ENCODE measurements at places on chromosomes 7 and 10.
A peak's percentile ranks its signal among the peaks of the same experiment; 100 is the strongest.

GRCh38 chr7:142602756-142603155 lies 146.5 kb upstream of the PRSS1 start:
- no peaks in the 10 kb centered on the region for H3K4me1 ChIP-seq
- no peak for DNase-seq
- no peaks in the 10 kb centered on the region for H3K27me3 ChIP-seq
- no peak overlapping the region for H3K4me3 ChIP-seq
- no peak overlapping the region for H3K27ac ChIP-seq

- no peak for DNase-seq
- no peak overlapping the region for H3K27ac ChIP-seq
- no peaks in the 10 kb centered on the region for H3K4me1 ChIP-seq
These were observed 23.6 kb downstream of the DAGLB start for GRCh38 chr7:6423942-6424701.

DNA sequence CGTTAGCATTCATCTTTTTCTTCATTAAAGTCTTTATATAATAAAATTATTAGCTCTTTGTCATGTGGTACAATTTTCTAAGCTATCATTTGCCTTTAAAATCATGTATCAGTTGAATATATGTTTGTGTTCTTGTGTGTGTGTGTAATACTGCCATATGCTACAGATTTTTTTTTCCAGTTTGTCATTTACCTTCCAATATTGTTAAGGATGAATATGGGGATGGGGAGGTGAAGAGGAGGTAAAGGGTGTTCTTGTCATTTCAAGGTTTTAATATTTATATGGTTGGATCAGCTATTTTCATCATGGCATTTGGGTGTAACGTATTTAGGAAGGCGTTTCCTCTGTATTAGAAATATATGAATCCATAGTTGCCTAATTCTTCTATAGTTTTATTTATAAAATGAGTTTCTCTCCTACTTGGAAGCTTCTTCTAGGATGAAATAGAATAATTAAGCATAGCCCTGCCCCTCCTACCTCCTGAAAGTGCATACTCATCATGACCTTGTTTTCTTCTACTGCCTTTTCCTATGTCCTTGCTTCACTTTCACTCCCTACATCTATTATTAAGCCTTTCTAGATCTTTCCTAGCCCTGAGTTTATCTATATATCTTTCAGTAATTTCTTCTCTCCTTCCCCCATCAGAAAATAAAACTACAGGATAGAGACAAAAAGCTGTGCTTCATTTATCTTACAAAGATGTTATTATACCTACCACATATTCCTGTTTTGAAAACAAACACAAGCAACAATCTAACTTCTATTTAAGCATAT lies 25.1 kb downstream of the RAB18 start:
- H3K27me3 ChIP-seq = no peaks in the 10 kb centered on the region
- H3K4me1 ChIP-seq = peaks cover 7% of the 10 kb centered on the region
- no peak overlapping the region for H3K27ac ChIP-seq

DNA sequence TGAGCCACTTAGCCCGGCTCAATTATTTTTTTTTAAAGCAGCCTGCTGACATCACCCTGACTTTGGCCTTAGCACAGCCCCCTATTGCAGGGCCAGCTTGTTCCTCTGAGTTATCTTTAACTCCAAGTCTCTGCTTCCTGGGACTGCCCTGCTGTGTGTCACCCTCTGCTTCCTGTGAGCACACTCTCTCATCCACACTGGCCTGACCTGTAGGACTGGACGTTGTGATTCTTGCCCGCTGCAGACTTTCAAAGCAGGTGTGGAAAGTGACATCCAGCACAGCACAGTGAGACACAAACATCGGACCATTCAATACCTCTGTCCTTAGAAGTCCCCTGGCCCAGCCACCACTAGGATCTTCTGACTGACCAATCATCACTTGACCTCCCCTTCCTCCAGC lies 26.4 kb upstream of the HSPA12A start:
- H3K27me3 ChIP-seq = peaks cover 3% of the 10 kb centered on the region
- no peaks in the 10 kb centered on the region for H3K36me3 ChIP-seq
- no peak for DNase-seq

DNA sequence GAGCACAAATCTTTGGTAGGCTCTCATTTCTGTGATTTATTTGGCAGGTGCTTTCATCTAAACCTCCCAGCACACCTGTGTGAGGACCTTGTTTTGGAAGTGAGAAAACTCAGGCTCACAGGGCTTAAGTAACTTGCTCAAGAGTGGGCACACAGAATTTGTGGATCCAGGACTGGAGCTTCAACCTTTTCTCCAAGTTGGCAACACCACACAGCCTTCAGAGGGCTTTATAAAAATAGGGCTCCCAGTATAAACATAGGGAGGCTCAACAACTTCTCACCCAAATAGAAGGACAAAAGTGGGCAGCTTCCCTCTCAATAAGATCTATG lies 182.2 kb upstream of the NEBL start:
- H3K27me3 ChIP-seq = no peaks in the 10 kb centered on the region
- H3K36me3 ChIP-seq = no peaks in the 10 kb centered on the region
- H3K4me1 ChIP-seq = no peaks in the 10 kb centered on the region
- no peak for DNase-seq
- H3K27ac ChIP-seq = no peak overlapping the region
- H3K4me3 ChIP-seq = no peak overlapping the region

DNA sequence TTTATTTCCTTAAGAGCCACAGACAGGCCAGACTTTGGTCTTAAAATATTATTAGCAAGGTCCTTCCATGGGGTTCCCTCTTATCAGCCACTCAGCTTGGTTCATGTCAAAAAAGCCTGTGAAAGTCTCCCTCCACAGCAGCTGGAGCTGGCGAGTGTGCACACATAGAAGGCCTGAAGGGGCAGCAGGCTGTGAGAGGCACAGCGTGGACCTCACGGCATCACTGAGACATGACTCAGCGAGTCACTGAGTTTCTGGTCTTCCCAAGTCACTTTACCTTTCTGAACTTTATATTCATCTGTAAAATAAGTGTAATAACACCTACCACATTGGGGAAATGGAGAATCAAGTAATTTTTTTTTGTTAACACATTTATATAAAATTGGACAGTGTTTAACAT lies 8.7 kb downstream of the TAF3 start:
- H3K27me3 ChIP-seq = no peaks in the 10 kb centered on the region
- no peak overlapping the region for H3K27ac ChIP-seq
- DNase-seq = no peak
- no peak overlapping the region for H3K4me3 ChIP-seq

GRCh38 chr7:155928583-155928982 lies 116.3 kb upstream of the SHH start:
- no peaks in the 10 kb centered on the region for H3K4me1 ChIP-seq
- no peak overlapping the region for H3K4me3 ChIP-seq
- DNase-seq = no peak
- H3K27ac ChIP-seq = no peak overlapping the region
- no peaks in the 10 kb centered on the region for H3K36me3 ChIP-seq

DNA sequence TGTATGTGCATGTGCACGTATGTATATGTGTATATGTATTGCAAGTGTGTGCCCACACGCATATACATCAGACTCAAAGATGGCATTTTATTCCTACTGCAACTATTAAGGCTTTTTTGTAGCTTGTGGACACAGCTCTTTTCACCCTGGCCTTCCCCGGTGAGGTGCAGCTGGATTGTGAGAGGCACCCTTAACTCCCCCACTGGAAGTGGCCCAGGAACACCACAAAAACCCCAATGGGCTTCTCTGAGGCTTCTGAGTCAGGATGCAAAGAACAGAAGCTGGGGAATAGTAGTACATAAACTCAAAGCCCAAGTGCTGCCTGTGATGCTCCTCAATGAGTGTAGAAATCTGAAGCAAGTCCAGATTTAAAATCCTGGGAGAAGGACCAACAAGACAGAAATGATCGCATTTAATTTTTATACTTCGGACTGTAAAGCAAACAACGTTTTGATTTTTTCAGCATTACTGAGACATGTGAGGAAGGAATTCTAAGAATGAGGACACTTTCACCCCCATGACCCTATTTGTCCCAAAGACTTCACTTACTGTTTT lies 369.2 kb upstream of the MGMT start:
- H3K36me3 ChIP-seq = no peaks in the 10 kb centered on the region
- no peak overlapping the region for H3K4me3 ChIP-seq
- peaks cover 11% of the 10 kb centered on the region for H3K4me1 ChIP-seq
- no peak overlapping the region for H3K27ac ChIP-seq

GRCh38 chr7:138527746-138528223 lies 67.7 kb downstream of the TRIM24 start:
- H3K27ac ChIP-seq = no peak overlapping the region
- peak; percentile 26 for DNase-seq
- no peaks in the 10 kb centered on the region for H3K4me1 ChIP-seq
- H3K4me3 ChIP-seq = no peak overlapping the region
- H3K36me3 ChIP-seq = peaks cover 58% of the 10 kb centered on the region

GRCh38 chr10:64507651-64508028 lies 986.4 kb downstream of the REEP3 start:
- no peak overlapping the region for H3K4me3 ChIP-seq
- no peak overlapping the region for H3K27ac ChIP-seq
- no peaks in the 10 kb centered on the region for H3K36me3 ChIP-seq
- H3K4me1 ChIP-seq = no peaks in the 10 kb centered on the region
- no peaks in the 10 kb centered on the region for H3K27me3 ChIP-seq
- DNase-seq = no peak

GRCh38 chr10:90884431-90884830 lies 12.7 kb downstream of the RPP30 start:
- no peak for DNase-seq
- no peak overlapping the region for H3K27ac ChIP-seq
- no peak overlapping the region for H3K4me3 ChIP-seq
- H3K4me1 ChIP-seq = no peaks in the 10 kb centered on the region

- no peaks in the 10 kb centered on the region for H3K36me3 ChIP-seq
- DNase-seq = peak; percentile 8
- H3K4me1 ChIP-seq = no peaks in the 10 kb centered on the region
- no peak overlapping the region for H3K27ac ChIP-seq
- H3K27me3 ChIP-seq = peaks cover 2% of the 10 kb centered on the region
These were observed 69.7 kb downstream of the PRSS58 start for GRCh38 chr7:142188154-142188553.

- no peak for DNase-seq
- H3K27ac ChIP-seq = no peak overlapping the region
- no peaks in the 10 kb centered on the region for H3K4me1 ChIP-seq
- H3K4me3 ChIP-seq = no peak overlapping the region
These were observed 18.4 kb downstream of the PPP1R17 start for GRCh38 chr7:31705377-31705776.

DNA sequence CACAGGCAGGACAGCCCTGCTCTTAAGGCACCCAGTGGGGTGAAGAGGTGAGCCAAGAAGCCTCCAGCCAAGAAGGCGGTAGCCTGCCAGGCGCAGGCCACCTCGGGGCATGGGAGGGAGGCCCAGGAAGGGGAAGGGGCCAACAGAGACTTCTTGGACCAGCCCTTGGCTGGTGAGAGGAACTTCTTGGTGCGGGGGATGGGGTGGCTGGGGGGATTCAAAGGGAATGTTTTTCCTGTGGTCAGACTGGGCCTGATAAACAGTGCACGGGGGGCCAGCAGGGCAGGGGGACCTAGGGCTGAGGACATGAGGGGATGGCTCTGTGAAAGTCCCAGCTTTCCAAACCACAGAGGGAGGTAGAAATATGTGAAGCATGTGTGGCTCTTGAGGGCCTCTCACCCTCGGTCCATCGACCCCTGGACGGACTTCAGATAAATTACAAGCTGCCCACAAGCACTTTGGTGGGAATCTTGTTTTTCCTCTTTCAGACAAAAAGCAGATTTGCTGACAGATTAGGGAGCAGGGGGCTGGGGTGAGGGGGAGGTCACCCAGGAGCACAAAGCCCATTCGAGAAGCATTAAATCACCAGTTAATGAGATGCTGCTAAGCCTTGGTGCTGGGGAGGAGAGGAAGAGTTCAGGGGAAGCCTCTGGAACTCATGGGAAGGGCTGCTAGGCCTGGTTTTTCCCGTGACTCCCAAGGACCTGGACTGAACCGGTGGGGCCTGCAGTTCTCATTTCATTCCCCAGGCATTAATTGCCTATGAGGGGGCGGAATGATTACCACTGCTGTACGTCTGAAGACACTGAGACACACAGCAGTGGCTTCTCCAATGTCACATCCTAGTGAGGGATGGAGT lies 11.3 kb downstream of the CRYGN start:
- H3K4me1 ChIP-seq = peaks cover 58% of the 10 kb centered on the region
- no peak for DNase-seq
- no peaks in the 10 kb centered on the region for H3K27me3 ChIP-seq
- H3K27ac ChIP-seq = no peak overlapping the region
- H3K36me3 ChIP-seq = no peaks in the 10 kb centered on the region

DNA sequence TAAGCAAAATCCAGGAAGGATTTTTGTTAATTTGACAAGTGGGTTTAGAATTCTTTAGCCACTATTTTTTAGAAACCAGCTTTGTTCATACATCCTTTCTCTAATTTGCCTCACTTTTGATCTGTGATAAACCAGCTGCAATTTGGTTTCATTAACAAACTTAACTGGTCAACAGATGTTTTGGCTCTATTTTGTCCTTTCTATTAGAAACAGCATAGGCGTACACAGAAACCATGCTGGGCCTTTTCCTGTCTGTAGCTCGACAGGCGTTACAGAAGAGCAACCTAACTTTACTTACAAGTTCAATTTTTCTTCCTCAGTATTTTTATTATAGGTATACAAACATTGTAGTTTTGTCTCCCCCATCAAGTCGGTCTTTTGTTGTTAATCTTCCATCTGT lies 28.2 kb downstream of the KAT6B start:
- no peaks in the 10 kb centered on the region for H3K36me3 ChIP-seq
- no peak for DNase-seq

- no peak overlapping the region for H3K4me3 ChIP-seq
- DNase-seq = no peak
- H3K27me3 ChIP-seq = no peaks in the 10 kb centered on the region
- no peaks in the 10 kb centered on the region for H3K36me3 ChIP-seq
- H3K4me1 ChIP-seq = no peaks in the 10 kb centered on the region
These were observed 1310.5 kb upstream of the CELF2 start for GRCh38 chr10:9707216-9707615.

DNA sequence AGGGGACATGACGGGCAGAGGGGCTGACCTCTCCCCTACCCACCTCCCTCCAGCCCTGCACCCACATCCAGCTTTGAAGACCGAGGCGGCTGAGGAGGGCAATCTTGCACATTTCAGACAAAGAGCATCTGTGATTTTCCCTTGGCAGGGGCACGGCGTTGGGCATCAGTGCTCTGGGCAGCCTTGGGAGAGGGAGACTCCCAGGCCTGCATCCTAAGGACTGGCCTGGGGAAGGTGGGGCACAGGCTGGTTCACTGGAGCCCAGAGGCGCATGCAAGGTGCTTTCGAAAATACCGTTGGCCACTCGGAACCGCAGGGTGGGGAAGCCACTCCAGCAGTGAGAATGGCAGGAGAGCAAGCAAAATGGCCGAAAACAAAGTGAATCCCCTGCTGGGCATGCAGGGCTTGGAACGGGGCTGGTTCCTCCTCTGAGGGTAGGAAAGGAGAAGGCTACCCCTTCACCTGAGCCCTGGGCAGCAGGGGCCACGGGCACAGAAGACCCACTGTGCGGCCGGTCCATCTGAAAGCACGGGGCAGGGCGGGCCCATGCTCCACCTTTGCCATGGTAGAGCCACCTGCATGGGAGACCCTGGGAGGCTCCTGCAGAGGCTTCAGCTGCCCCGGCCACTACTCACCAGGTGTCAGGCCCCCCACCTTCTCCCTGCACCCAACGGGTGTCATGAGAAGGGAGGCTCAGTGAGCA lies 49.8 kb downstream of the EBF3 start:
- H3K27me3 ChIP-seq = no peaks in the 10 kb centered on the region
- no peaks in the 10 kb centered on the region for H3K4me1 ChIP-seq
- DNase-seq = no peak
- no peaks in the 10 kb centered on the region for H3K36me3 ChIP-seq
- no peak overlapping the region for H3K27ac ChIP-seq
- H3K4me3 ChIP-seq = no peak overlapping the region

- DNase-seq = no peak
- no peaks in the 10 kb centered on the region for H3K27me3 ChIP-seq
- peaks cover 47% of the 10 kb centered on the region for H3K4me1 ChIP-seq
- H3K27ac ChIP-seq = peak overlapping the region; percentile 83
- H3K4me3 ChIP-seq = peak overlapping the region; percentile 72
These were observed 482 bp downstream of the CCDC6 start for GRCh38 chr10:59905731-59906416.
